ENCODE measurements at places on chromosomes 6 and 20.

DNA sequence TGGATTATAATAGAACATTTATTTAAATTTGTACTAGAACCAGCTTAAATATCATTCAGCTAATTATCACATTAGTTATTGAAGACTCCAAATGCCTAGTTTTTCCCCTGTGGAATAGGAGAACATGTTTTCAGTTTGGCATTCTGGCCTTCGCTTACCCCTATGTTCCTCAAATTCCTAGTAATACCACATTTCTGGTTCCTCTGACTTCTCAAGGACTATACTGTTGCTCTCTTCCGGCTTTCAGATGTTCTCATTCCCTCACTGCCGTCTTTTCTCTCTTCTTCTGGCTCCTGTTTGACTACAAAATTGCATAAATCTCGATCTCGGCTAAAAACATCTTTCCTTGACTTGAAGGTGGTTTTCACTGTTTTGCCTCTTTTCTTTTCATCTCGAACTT is 71.8 kb upstream of the KHDRBS2 start:
- no peak for DNase-seq

DNA sequence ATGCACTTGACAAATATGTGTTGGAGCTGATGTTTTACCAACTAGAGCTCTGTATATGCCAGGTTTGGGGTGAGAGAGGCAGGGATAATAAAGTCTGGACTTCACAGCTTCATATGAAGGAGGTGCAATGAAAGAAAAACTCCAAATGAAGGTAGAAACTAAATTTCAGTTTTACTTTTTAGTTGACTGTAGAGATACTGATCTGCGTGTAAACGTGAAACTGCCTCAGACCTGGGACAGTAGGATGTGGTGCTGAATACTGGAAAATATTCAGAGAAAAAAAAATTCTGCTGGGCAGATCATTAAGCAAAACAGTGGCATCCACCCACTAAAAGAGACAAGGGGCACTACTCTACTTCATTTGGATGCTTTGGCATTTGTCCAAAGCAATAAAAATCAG is 94.5 kb downstream of the BACH2 start:
- no peak for DNase-seq

DNA sequence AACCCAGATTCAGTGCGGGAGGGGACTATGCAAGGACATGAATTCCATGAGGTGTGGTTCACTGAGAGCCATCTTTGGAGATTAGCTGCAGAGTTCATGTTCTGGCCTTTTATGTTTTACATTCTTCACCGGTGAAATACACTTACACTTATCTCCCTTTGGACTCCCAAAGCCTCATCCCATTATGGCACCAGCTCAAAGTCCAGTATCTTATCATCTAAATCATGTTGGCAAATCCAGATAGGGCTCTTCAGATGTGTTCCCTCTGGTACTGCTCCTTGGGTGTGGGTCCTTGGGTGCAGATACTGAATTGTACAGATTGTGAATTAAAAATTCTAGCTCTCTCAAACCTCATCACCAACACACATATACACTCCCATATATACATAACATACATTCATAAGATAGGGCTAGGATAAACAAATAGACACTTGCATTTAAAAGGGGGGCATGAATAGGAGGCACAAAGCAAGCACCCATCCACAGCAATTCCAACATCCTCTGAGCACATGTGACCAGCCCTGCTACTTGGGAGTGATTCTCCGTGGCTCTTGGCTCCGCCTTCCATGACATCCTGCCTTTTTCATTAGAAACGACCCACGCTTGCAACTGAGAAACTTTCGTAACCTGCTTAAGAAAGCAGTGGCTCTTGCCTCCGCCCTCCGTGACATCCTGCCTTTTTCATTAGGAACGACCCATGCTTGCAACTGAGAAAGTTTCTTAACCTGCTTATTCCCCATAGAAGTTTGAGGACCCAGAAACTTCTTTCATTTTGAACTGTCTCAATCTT is 53.6 kb upstream of the LRRC1 start:
- peak; percentile 18 for DNase-seq

DNA sequence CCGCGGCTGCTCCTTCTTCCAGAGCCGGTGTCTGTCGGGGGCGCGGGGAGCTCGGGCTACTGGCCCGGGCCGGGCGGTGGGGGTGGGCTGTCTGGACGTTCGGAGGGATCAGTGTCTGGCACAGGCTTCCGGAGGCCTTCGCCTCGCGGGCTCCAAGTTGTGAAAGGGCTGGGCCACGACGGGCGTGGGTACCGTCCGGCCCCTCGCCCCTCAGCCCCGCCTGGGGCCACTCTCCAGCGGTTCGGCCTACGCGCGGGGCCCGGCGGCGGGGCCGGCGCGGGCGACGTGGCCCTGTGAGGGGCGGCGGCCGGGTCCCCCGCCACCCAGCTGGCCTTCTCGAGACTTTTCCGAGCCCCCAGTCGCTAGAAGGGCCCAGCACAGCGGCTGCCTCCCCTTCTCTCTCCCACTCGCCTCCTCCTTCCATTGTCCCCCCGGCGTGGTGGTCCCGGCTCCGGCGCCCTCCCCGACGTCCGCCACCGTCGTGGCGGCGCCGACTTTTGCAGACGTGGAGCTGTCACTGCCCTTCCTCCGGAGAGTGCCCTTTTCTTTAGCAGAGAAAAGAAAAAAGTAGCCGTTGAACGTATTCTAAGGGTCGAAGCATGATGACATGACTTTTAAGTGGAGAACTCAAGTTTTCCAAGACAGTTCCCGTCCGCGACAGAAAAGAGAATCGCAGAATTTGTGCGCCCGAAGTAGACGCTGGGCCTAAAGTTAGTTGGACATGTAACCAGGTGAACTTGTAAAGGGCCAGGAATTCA is 571 bp downstream of the ITCH start:
- DNase-seq, result peak; percentile 23

- no peak for DNase-seq
Observed at GRCh38 chr6:112911959-112912358, 564.8 kb downstream of the RFPL4B start.

DNA sequence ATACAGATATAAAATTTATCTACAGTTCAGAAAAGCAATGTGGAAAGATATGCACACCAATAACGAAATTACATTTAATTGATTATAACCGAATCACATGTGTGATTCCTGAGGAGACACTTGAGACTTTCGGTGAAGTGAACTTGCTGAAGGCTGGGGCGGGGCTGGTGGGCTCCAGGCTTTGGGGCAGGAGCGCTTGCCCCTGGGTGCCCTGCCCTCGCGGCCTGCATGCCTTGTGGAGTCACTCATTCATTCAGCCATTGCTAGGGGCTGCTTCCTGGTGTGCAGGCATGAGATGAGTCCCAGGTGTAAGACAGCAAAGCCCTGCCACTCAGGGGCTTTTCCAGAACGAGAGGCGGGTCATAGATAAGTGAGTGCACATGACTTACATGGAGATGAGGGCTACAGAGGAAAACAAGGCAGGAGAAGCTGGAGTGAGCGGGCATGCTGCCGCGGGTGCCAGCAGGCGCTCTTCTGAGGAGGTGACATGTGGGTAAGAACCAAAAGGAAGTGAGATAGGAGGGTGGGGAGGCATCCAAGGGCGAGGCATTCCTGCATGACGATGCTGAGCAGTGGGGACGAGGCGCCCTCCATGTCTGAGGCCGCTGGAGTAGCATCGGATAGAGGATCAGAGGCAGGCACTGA is 88.7 kb downstream of the BMP7 start:
- DNase-seq, result no peak

GRCh38 chr6:138520463-138520862 is 21.2 kb upstream of the NHSL1 start:
- no peak for DNase-seq

GRCh38 chr6:63346217-63346835 is 26.5 kb upstream of the LGSN start:
- no peak for DNase-seq

- DNase-seq, result no peak
Observed at GRCh38 chr6:99232056-99232455, 117.4 kb downstream of the FAXC start.

GRCh38 chr6:63307581-63308246 is 12.1 kb downstream of the LGSN start:
- no peak for DNase-seq

DNA sequence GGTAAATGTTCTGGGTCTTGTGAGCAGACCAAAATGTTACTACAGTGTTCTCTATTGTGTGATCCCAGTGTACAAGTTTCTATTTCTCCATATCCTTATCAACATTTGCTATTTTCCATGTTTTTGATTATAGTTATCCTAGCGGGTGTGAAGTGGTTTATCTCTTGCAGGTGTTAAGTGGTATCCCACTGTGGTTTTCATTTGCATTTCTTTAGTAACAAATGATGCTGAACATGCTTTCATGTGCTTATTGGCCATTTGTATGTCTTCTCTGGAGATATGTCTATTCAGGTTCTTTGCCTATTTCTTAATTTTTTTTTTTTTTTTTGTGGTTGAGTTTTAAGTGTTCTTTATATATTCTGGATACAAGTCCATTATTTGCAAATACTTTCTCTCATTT is 35.5 kb downstream of the NSFL1C start:
- DNase-seq, result no peak
